ENCODE measurements at places on chromosomes 6 and 20. TPM values are rescaled to one million over a fixed set of nuclear protein-coding genes. Genes with fewer than 3 reads are reported as not detected.

Gene ZNF391
- 2.9 TPM for total RNA-seq

Gene KIF13A
- 79.3 TPM for total RNA-seq

Gene TBC1D7
- 41.8 TPM for total RNA-seq

Gene UNC93A
- total RNA-seq = not detected

Gene NHLRC1
- 1.3 TPM for total RNA-seq

Gene LRRC73
- 1.2 TPM for total RNA-seq

Gene KCNS1
- total RNA-seq = 1.2 TPM

Gene ABHD16B
- total RNA-seq = not detected

Gene MICB
- 1.6 TPM for total RNA-seq

Gene COL11A2
- 1.6 TPM for total RNA-seq

Gene RIMS4
- total RNA-seq = 1.4 TPM

DNA sequence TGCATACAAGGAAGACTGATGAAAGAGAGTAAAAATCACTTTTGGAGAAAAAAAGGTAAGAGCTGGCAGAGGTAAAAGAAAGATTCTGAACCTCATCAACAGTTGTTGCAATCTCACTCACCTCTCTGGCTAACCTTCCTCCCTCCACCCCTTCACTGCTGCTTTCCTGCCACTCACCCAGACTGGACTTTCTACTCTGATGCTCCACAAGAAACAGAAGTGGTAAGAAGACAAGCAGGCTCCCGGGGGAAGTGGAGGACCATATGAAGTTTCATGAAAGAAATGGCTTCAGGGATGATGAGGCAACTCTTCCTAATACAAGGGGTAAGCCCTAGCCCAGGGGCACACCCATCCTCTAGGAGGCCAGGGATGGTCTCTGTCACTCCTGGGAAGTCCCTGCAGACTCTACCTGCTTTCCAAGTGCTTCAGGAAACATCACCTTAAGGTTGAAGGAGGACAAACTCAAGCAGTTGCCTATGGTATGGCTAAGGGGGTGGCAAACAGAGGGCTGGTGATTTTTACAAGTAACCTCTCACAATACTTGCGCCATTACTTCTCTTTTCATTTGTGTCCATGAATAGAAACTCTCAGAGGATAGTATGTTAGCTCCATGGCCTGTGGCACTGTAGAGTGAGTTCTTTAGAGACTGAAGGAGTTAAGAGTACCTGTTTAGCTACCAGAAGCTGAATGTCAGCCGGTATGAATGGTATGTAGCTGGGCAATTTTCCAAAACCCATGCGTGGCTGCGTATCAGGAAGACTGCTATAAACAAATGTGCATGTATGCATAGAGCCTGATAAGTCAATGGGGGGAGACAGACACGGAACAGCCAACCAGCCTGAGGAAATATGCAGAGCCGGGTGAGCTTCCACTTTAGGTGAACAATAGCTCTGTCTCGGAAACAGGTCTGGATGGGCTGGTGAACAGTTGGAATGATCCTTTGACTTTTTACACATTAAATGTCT, 112.0 kb downstream of the BACH2 start:
- no peak for DNase-seq

DNA sequence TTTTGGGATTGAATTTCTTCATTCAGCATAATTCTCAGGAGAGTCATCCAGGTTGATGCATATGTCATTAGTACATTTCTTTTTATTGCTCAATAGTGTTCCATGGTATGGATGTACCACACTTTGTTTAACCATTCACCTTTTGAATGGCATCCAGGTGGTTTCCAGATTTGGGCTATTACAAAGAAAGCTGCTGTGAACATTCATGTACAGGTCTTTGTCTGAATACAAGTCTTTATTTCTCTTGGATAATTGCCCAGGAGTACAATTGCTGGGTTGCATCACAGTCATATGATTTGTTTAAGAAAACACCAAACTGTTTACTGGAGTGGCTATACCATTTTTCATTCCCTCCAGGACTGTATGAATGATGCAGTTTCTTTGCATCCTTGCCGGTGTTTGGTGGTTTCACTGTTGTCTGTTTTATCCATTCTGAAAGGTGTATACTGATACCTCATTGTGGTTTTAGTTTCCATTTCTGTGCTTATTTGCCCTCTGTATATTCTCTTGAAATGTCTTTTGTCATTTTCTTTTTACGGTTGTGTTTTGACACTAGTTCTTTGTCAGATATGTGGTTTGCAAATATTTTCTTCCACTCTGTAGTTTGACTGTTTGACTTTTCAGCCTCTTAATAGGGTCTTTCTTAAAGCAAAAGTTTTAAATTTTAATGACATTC, 8.8 kb downstream of the CDKAL1 start:
- no peak for DNase-seq

GRCh38 chr6:101668496-101669030, 275.1 kb downstream of the GRIK2 start:
- DNase-seq = no peak

GRCh38 chr6:25332655-25333071, 53.5 kb downstream of the CARMIL1 start:
- DNase-seq = no peak

DNA sequence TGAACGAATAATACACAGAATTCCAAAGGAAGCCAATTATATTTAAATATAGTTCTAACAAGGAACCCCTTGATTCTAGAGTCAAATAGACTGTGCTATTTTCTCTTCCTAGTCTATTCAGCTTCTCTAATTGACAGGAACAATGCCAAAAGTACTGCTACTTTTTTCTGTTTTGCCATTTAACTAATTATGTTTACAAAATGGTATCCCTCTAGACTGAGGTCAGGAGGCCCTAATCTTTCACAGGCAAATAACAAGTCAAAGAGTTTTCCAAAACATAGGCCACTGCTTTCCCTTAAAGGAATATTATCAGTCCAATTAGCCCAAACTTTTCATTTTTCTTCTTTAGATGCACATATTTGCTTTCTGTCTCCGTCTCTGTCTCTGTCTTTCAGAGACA, 539.3 kb downstream of the RFPL4B start:
- DNase-seq = no peak

DNA sequence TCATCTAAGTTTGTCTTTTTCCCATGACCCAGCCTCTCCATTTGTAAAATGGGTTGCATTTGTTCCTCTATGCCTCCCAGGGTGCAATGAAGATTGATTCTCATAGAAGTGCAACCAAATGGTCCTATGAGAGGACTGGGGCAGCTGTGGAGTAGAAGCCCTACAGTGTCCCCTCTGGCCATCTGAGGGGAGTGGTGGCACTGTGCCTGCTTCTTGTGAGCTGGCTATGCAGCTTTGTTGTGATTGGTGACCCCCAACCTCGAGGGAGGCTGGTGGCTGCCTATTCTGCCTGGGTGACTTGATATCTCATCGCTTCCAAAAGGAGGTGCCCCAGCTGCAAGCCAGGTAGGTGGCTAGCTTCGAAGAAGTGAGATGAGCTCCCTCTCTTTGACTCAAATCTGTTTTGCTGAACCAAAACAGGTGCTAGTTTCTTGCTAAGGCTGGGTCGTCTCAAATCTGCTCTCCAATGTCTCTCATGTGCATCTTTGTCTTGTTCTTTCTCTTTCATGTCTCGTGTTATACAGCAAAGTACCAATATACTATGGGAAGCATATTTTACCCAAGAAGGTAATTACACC, 33.9 kb downstream of the TXLNB start:
- DNase-seq = no peak

GRCh38 chr6:71248306-71248765, 40.3 kb upstream of the OGFRL1 start:
- DNase-seq = no peak

DNA sequence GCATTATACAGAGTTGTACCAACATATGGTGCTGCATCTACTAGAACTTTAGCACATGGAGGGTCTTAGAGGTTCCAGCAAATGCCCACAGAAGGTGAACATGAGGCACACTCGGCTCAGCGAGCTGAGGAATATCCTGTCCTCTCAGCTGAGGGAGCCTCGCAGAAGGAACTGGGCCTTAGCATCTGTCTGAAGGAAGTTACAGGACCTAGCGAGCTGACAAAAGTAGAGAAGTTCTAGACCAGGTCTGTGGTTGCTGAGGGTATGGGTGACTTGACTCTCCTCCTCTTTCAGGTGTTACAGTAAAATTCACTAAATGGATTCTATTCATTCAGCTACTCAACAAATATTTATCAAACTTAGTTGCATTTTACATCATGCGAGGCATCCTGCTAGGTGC, 157.2 kb downstream of the ZDHHC14 start:
- no peak for DNase-seq

DNA sequence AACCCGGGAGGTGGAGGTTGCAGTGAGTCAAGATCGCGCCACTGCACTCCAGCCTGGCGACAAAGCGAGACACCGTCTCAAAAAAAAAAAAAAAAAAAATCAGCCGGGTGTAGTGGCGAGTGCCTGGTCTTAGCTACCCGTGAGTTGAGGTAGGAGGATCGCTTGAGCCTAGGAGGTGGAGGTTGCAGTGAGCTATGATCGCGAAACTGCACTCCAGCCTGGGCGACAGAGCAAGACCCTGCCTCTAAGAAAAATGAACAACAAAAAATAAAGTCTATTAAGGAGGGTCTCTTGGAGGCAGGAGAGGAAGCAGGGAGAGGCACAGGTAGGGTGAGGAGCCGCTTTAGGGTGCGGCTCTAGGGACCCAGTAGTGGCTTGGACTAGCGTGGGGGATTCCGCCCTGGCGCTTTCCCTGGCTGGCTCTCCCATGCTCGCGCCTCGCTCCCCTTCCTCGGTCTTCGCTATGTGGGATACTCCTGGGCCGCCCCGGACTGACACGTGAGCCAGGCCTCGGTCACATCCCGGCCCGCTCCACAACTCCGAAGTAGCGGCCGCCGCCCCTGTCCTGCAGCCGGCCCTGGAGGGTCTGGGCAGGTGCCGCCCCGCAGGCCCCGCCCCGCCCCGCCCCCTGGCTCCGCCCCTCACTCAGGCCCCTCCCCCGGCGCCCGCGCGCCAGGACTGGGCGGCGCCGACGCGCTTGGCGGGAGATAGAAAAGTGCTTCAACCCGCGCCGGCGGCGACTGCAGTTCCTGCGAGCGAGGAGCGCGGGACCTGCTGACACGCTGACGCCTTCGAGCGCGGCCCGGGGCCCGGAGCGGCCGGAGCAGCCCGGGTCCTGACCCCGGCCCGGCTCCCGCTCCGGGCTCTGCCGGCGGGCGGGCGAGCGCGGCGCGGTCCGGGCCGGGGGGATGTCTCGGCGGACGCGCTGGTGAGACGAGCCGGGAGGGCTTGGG, at the start of gene MYBL2:
Gene MYBL2, plus strand, starts transcription at position 739 of the 953 bp plus-strand sequence. Its CDS starts 170 bp downstream, at position 909.
- peak; percentile 31 for DNase-seq

- no peak for DNase-seq
These were observed 5.5 kb upstream of the DAAM2 start for GRCh38 chr6:39786649-39787048.

DNA sequence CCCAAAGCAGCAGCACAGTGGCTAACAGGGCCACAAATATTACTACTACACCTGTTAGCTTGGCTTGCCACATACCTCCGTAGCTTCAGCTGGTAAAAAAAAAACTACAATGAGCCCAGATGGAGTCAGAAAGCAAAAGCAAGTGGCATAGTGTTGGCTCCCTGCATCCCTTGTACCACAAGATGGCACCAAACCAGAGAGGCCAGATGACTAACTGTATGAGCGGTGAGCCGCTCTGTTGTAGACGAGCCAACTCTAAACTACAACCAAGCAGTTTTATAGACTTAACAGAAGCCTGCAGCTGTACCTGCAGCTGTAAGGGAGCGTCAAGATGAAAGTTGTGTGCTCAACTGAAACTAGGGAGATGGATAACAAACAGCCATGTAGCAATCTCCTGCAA, 84.5 kb upstream of the MCHR2 start:
- DNase-seq = no peak

DNA sequence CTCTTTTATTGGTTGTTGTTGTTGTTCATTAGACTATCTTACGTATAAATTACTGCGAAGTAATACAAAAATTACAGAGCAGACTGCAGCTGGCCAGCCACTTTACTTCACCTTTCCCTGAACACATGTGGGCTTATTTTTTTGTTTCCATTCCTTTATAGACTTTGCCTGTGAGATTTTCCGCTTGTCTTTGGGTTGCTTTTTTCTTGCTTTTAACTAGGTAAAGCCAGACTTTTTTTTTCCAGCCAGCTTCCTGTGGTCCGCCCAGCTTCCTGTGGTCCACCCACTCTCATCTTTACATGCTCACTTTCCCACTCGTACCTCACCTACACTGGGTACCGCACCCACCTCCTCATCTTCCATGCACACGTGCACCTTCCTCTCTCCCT, 79.0 kb downstream of the IPCEF1 start:
- no peak for DNase-seq

- no peak for DNase-seq
These were observed 313.4 kb upstream of the MOCS1 start for GRCh38 chr6:40247516-40248115.

GRCh38 chr6:145277358-145278086, 457.8 kb downstream of the EPM2A start:
- no peak for DNase-seq

GRCh38 chr6:119683031-119683430, 333.5 kb upstream of the MAN1A1 start:
- no peak for DNase-seq

- no peak for DNase-seq
These were observed 28.2 kb downstream of the NCOA3 start for GRCh38 chr20:47529840-47530239.

DNA sequence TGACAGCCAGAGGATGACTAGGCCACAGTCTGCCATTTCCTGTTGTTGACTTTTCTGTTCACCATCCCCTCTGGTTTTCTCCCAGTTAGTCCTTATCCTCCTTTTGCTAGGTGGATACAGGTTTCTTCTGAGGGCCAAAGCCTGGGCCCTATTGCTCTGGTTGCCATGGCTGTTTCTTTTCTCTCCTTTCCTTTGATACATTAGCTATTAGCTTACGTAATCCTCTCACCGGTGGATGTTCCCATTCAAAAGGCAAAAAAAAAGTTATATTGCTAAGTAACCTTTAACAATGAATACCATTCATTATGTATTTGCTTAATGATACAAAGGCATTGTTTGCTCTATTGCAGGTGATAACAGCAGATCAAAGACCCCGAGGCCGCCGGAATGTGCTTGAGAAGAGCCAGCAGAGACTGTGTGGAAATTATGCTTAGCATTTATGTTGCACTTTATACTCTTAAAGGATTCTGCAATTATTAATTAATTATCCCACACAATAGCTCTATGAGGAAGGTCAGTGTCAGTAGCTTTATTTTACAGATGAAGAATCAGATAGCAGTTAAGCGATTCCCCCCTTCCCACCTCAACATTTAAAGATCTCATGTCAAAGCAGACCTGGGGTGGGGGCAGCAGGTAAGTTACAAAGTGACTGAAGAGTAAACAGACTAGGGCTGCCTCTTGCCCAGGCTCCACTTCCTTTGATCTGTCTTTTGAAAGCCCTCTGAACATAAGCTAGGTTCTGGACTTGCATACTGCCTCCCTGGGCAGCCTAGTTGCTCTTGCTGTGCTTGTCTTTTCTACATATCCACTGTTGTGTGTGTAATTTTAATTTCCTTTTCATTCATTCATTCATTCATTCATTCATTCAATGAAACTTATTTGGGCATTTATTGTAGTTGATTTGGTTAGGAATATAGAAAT, 14.5 kb upstream of the TFB1M start:
- DNase-seq = no peak

Measured in right cardiac atrium (tissue), 5 donors.